Activated CD4-positive, alpha-beta memory T cell treated with anti-CD3 and anti-CD28 coated beads for 36 hours (primary cell): ENCODE measurements at places on chromosomes 7 and 10. TPM values are rescaled to one million over a fixed set of nuclear protein-coding genes. Genes with fewer than 3 reads are reported as not detected.

GRCh38 chr7:152568972-152569371, 107.0 kb downstream of the XRCC2 start:
- H3K36me3 ChIP-seq, result no peaks in the 10 kb centered on the region
- H3K27me3 ChIP-seq, result peaks cover 19% of the 10 kb centered on the region
- H3K4me3 ChIP-seq, result no peak overlapping the region
- H3K4me1 ChIP-seq, result peaks cover 11% of the 10 kb centered on the region
- H3K27ac ChIP-seq, result no peak overlapping the region
- DNase-seq, result no peak

- no peak for DNase-seq
- H3K4me1 ChIP-seq, result no peaks in the 10 kb centered on the region
- H3K27ac ChIP-seq, result no peak overlapping the region
- H3K4me3 ChIP-seq, result no peak overlapping the region
- peaks cover 4% of the 10 kb centered on the region for H3K27me3 ChIP-seq
These were observed 9.1 kb upstream of the TOMM7 start for GRCh38 chr7:22831602-22832305.

- no peaks in the 10 kb centered on the region for H3K27me3 ChIP-seq
- no peak for DNase-seq
- no peak overlapping the region for H3K4me3 ChIP-seq
- no peaks in the 10 kb centered on the region for H3K4me1 ChIP-seq
- H3K27ac ChIP-seq, result no peak overlapping the region
These were observed 59.9 kb upstream of the AQP1 start for GRCh38 chr7:30851651-30852307.

DNA sequence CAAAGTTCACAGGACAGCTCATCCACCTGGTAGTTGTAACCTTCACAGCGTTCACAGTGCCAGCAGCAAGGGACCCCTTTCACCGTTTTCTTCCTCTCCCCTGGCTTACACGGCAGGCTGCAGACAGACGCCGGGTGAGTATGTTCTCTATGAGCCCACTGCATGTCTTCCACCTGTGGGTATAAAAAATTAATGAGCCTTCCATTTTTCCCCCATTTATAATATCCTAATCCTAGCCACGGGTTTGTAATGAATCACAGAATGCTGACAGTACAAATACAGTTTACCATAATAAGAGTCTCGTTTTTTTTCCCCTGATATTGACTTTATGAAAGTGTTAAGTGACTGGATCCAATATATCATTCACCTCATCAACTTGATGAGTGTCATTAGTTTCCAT, 719.0 kb downstream of the GRM8 start:
- H3K4me1 ChIP-seq, result no peaks in the 10 kb centered on the region
- H3K4me3 ChIP-seq, result no peak overlapping the region
- H3K36me3 ChIP-seq, result no peaks in the 10 kb centered on the region
- H3K27me3 ChIP-seq, result no peaks in the 10 kb centered on the region

DNA sequence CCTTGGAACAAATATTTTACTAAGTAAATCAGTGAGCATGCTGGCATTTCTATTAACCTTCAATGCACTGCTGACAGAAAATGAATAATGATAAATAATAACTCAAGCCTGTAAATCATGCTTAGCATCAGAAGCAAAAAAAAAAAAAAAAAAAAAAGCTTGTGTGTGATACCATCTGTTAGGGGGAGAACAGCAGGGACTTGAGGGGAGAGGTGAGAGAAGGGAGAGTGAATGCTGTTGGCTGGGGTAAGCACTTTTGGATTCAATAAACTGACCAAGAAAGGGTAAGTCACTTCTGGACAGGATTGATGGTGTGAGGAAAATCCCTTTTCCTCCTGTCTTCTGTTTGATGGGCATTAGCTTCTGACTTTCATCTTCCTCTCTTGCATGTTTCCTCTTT, 996.4 kb downstream of the KCNMA1 start:
- H3K27ac ChIP-seq, result no peak overlapping the region
- H3K4me1 ChIP-seq, result no peaks in the 10 kb centered on the region
- no peak overlapping the region for H3K4me3 ChIP-seq
- no peak for DNase-seq
- H3K36me3 ChIP-seq, result no peaks in the 10 kb centered on the region

DNA sequence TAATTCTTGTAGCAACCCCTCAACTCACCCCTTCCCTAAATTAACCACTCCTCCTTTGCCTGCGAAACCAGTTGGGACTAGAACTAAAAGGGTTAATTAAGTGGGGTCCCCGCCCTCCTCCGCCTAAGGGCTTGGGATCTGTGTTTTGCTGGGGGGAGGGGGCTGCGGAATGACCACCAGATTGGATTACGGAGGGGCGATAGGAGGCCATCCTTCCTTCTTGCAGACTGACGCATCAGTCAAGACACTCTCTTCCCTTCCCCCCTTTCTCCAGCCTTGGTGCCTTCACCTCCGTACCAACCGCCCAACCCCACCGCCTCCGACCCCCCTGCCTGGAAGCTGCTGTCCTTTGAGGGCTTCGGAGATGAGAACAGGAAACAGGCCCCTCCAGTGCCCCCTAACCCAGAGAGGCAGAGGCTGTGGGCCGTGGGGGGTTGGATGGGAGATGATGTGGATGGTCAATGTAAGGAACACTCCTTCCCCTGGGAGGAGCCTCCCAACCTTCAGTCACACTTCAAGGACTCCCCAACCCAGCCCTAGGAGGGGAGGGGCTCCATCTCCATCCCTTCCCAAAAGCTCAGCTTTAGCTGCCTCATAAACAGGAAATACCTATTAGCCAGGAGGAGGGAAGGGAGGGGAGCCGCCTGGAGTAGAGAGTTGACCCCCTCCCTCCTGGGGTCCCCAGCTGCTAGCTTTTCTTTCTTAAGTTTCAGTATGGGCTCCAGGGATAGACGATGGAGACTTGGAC, 997 bp upstream of the LDB1 start:
- peaks cover 41% of the 10 kb centered on the region for H3K4me1 ChIP-seq
- H3K27ac ChIP-seq, result peak overlapping the region; percentile 96
- peak overlapping the region; percentile 92 for H3K4me3 ChIP-seq
- H3K36me3 ChIP-seq, result no peaks in the 10 kb centered on the region

DNA sequence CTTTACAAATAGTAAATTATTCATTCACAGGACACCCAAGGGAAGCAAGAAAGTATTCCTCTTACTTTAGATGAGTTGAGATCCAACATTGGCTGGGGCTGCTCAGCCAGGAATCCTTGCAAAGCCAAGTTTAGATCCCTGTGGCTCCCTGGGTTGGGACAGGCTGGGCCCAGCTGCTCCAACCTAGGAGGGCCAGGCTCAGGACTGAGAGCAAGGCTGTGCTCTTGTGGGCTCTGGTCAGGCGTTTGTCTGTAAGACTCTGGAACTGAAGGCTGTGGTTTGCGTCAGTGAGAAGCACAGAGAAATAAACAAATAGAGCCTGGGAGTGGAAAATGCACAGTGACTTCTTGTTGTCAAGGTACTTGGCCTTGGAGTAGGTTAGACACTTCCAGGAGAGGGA, 53.2 kb upstream of the TMEM273 start:
- H3K4me1 ChIP-seq, result no peaks in the 10 kb centered on the region
- H3K36me3 ChIP-seq, result no peaks in the 10 kb centered on the region
- peaks cover 10% of the 10 kb centered on the region for H3K27me3 ChIP-seq
- no peak overlapping the region for H3K27ac ChIP-seq
- DNase-seq, result no peak
- H3K4me3 ChIP-seq, result no peak overlapping the region

DNA sequence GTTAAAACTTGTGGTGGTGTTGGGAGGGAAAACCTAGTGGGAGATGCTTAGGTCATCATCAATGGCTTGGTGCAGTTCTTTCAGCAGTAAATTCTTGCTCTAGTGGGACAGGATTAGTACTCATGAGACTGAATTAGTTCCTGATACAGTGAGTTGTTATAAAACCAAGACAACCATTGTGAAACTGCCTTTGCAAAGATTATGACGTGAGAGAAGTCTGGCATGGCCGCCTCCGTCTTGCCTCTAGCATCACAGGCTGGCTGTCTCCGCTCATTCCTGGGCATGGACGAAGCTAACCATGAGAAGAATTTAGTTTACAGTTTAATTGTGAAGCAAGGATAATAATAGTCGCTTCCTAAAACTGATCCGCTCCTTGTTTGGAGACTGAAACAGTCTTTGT, 186.4 kb downstream of the KIF20B start:
- H3K4me3 ChIP-seq, result no peak overlapping the region
- no peaks in the 10 kb centered on the region for H3K4me1 ChIP-seq
- H3K27me3 ChIP-seq, result peaks cover 18% of the 10 kb centered on the region
- H3K36me3 ChIP-seq, result no peaks in the 10 kb centered on the region

GRCh38 chr7:50147951-50148808, 55.1 kb upstream of the ZPBP start:
- peaks cover 70% of the 10 kb centered on the region for H3K4me1 ChIP-seq
- no peaks in the 10 kb centered on the region for H3K36me3 ChIP-seq
- H3K27ac ChIP-seq, result peak overlapping the region; percentile 54
- H3K4me3 ChIP-seq, result peak overlapping the region; percentile 16
- no peaks in the 10 kb centered on the region for H3K27me3 ChIP-seq

GRCh38 chr7:131625817-131626372, 69.5 kb upstream of the PODXL start:
- no peak overlapping the region for H3K4me3 ChIP-seq
- no peak for DNase-seq
- no peaks in the 10 kb centered on the region for H3K36me3 ChIP-seq
- H3K4me1 ChIP-seq, result no peaks in the 10 kb centered on the region
- peaks cover 13% of the 10 kb centered on the region for H3K27me3 ChIP-seq

GRCh38 chr10:33229252-33229948, 105.1 kb downstream of the NRP1 start:
- no peak overlapping the region for H3K4me3 ChIP-seq
- H3K27me3 ChIP-seq, result peaks cover 7% of the 10 kb centered on the region

DNA sequence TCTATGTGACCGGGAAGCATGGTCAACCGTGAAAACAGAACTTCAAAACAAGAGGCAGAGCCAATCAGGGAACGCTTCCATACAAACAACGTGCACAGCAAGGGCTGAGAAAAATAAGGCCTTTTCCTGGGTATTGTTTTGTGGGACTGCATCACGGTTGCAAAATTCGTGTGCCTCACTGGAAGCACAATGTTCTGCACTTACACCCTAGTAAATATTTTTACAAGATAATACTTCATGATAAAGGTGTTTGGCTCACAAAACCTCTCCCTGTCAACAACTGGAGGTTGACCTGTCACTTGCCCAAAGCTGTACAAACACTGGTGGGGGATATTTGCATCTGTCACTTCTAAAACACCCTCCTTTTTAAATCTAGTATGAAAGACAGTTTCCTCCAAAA, 37.0 kb downstream of the KLF6 start:
- peaks cover 6% of the 10 kb centered on the region for H3K4me1 ChIP-seq
- H3K36me3 ChIP-seq, result no peaks in the 10 kb centered on the region
- no peak overlapping the region for H3K27ac ChIP-seq
- DNase-seq, result no peak
- H3K27me3 ChIP-seq, result no peaks in the 10 kb centered on the region

DNA sequence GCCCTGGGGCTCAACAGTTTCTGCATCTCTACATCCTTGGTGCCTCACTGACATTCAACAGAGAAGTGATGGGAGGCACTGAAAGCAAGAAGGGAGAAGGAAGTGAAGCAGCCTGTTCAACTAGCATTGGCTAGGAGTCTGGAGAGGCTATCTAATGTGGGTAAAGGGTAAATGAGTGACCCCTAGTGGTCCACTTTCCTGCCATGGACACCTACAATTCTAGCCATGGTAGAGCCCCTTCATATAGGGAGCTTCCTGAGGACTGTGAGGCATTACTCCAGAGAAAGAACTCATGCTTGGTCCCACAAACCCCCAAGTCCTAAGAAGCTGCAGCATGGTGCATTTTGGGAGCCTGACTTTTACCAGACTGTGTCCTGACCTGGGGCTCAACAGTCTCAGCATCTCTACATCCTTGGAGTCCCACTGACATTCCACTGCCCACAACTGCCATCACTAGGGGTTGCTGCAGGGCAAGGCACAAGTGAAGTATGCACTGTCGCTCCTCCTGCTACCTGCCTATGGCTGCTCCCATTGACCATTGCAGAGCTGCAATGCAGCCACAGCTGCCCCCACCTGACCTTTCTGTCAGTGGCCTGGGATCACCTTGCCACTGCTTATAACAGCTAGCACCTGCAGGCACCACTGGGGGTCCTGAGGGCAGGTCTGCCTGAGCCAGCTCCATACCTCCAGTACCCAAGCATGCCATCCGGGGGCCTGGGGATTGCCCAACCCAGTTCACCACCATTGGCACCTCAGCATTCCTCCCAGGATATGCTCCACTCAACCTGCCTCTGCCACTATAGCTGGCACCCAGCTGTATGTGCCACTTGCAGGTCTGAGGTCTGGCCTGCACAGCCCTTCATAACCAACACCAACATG, 44.1 kb upstream of the CDK6 start:
- peaks cover 3% of the 10 kb centered on the region for H3K36me3 ChIP-seq
- no peaks in the 10 kb centered on the region for H3K27me3 ChIP-seq
- no peak overlapping the region for H3K4me3 ChIP-seq
- peak; percentile 44 for DNase-seq
- no peak overlapping the region for H3K27ac ChIP-seq

- no peak for DNase-seq
- peaks cover 2% of the 10 kb centered on the region for H3K4me1 ChIP-seq
- no peak overlapping the region for H3K27ac ChIP-seq
- H3K27me3 ChIP-seq, result no peaks in the 10 kb centered on the region
- H3K36me3 ChIP-seq, result peaks cover 14% of the 10 kb centered on the region
These were observed 36.2 kb downstream of the GOT1 start for GRCh38 chr10:99394256-99394655.

DNA sequence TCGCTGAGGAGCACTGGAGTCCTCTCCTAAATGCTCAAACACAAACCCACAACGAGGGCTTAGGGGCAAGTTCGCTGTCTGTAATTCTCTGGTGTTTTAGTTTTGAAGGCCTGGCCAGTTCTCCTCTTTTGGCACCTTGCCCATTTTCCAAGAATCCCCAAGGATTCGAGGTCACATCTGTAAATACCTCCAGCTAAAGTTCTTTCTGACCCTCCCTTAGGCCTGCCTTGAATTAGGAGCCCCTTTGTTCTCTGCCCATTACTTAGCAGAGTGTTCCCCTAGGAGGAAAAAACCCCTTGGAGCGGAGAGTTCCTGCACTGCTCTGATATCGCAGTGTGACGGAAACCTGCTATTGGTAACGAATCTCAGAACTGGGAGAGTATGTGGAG, 743 bp upstream of the PYROXD2 start:
- H3K4me3 ChIP-seq, result no peak overlapping the region
- no peaks in the 10 kb centered on the region for H3K36me3 ChIP-seq
- peaks cover 19% of the 10 kb centered on the region for H3K4me1 ChIP-seq
- no peak for DNase-seq

DNA sequence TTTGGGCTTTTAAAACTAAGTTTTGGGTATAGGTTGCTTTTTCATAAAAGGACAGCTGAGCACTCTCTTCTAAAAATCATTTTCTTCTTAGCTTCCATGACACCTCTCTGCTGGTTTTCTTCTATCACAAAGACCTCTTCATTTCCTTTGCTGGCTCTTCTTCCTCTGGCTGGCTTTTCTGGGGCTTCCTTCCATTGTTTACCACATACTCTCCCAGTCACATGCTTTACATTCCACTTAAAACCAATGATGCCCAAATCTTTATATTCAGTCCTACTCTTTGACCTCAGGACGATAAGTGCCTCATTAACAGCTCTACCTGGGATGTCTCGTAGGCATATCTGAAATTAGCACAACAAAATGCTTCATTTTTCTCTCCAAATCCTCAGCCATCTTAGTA, 26.8 kb downstream of the FAM133B start:
- H3K27ac ChIP-seq, result no peak overlapping the region
- no peak for DNase-seq
- H3K4me3 ChIP-seq, result no peak overlapping the region
- H3K4me1 ChIP-seq, result no peaks in the 10 kb centered on the region
- H3K36me3 ChIP-seq, result peaks cover 18% of the 10 kb centered on the region

PNLIPRP1 gene
- not detected for total RNA-seq

ASZ1 gene
- total RNA-seq, result not detected

MACC1 gene
- 0.10 TPM for total RNA-seq

PNLIPRP2 gene
- total RNA-seq, result not detected

GCK gene
- total RNA-seq, result 1.3 TPM

EIF5AL1 gene
- total RNA-seq, result 2.4 TPM

METTL27 gene
- total RNA-seq, result 2.3 TPM

GLCCI1 gene
- 11.5 TPM for total RNA-seq
